ENCODE measurements at places on chromosomes 16 and 17.

- no peak for DNase-seq
Measured at GRCh38 chr16:71421911-71422310, 19.9 kb downstream of the TLE7 start.

DNA sequence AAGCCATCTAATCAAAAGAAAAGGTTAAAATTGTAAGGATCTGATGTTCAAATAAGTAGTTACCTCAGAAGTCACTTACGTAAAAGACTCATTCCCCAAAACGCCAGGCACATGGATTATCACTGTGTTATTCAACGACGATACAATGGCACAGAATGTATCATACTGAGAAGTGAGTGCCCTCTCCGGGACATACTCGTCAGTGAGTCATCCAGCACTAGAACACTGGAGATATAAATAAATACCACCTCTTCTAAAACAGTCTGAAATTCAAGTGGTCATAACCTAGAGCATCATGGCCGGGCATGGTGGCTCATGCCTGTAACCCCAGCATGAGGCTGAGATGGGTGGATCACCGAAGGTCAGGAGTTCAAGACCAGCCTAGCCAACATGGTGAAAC, 24.9 kb downstream of the USP31 start:
- no peak for DNase-seq

DNA sequence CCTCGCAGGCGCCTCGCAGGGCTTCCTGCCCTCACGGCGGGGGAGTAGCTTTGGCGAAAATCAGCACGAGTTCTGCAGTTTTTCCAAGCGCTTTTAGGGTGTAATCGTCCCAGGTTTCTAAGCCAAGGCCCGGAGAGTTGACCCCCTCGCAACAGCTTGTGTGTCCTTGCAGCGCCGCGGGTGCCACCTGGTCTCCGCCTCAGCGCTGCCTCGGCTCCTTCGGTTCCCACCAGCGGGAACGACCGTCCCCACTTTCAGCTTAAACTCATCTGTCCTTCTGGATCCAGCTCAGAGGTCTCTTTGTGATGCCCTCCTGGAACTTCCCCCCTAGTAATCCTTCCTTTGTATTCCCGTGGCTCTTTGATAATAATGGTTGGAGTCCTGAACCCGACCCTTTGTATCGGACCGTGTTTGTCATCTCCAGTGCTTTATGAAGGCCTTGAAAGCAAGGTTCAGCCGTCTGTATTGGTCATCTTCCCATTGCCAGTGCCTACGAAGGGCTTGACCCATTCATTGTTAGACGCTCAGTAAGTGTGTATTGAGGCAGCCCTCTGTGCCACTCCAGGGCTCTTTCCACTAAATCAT, 858 bp upstream of the SMARCE1 start:
- DNase-seq, result no peak

DNA sequence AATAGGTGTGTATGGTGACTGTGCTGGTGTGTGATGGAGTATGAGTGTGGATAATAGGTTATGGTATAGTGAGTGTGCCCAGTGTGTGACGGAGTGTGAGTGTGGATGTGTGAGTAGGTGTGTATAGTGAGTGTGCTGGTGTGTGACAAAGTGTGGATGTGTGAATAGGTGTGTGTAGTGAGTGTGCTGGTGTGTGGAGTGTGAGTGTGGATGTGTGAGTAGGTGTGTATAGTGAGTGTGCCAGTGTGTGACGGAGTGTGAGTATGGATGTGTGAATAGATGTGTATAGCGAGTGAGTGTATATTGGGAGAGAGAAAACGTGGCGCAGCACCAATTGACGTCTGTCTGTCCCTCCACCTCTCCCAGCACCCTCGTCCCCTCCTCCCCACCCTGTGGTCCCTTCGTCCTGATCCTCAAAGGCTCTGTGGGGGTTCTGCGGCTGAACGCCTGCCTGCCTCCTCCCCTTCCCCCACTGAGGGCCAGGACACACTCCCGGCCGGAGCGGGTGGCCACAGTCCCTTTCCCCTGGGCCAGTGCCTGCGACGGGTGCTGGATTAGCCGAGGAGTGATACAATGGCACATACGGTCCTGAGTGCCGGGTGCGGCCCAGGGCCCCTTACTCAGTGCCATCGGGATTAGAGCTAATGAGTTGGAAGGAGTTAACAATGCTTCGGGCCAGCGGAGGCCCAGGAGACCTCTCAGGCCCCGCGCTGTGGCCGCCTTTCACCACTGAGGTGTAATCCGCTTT, 160.0 kb downstream of the MRM1 start:
- no peak for DNase-seq

DNA sequence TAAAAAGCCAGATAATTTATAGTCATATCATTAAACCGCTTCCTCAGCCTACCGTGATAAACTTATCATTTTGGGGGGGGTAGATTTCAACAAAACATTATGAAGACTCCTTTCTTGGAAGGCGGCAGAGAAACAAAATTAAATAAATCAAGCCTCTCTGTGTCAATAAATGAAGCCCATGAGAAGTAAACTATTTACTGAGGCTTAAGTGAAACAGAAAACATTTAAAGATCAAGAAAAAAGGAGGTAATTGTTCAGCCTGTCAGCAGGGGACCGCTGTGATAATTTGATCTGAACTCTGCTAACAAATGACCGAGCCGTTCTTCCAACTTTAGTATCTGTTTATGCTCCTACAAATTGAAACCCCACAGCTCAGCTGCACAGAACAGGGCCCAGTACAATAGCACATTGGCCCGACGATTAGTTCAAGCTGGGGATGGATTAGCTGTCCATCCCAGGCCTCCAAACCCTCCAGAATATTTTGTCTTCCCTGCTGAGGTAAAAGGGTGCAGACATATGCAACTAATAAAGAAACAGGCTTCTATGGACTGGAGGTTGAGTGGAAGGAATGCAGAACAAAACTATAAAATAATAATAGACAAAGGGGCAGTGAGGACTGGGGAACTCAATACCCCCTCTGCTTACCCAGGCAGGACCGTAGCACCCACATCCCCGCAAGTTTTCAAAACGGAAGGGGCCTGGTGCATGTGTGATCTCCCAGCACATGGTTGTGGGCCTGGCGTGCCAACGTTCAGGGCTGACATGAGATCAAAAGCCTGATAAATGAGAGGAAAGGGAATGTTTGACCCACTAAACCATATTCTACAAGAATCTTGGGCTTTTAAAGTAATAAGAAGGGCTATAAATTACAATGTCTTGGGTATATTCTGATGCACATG, 298.1 kb upstream of the IRX5 start:
- no peak for DNase-seq

- no peak for DNase-seq
Measured at GRCh38 chr16:11145819-11146211, 110.2 kb downstream of the SOCS1 start.

Data from omental fat pad (tissue), 4 donors.